ENCODE measurements at places on chromosomes 6 and 20. TPM values are rescaled to one million over a fixed set of nuclear protein-coding genes. Genes with fewer than 3 reads are reported as not detected.
A peak's percentile ranks its signal among the peaks of the same experiment; 100 is the strongest.

UNC5CL gene
- total RNA-seq = 3.6 TPM

PRND gene
- total RNA-seq = 1.8 TPM

DNA sequence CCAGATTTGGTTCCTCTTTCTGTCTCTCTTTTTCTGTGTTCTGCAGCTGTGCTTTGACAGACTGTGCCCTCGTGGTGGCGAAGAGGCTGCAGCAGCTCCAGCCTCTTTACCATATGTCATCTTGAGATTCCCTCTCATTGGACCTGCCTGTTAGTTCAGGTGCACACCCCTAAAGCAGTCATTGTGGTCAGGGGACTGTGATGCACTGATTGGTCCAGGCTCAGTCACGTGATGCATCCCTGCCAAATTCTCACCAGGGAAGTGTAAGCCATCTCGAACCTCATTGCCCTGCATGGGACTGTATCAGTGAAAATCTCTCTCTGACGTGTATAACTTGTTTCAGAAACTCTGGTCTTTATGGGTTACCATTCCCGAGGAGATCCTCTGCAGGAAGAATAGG, 160.3 kb downstream of the EYA2 start:
- no peak for DNase-seq

DNA sequence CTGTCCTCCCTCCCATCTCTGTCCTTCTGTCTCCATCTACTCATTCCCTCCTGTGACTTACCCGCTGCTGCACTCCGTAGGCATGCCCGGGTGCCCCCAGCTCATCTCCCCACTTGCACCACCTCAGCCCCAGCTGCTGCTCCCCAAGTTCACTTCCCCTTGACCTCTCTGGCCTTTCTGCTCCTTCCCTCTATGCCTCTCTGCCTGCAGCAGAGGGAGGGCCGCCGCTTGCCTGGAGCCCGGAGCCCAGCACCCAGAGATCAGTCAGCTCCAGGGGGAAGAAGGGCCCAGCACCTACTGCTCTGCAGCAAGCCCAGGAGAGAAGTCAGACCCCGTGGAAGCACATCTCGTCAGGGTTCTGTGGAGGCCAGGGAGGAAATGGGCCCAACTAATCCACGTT, 97.4 kb downstream of the LRFN2 start:
- DNase-seq = no peak

- no peak for DNase-seq
These were observed 16.1 kb upstream of the DOK5 start for GRCh38 chr20:54459279-54459678.

DNA sequence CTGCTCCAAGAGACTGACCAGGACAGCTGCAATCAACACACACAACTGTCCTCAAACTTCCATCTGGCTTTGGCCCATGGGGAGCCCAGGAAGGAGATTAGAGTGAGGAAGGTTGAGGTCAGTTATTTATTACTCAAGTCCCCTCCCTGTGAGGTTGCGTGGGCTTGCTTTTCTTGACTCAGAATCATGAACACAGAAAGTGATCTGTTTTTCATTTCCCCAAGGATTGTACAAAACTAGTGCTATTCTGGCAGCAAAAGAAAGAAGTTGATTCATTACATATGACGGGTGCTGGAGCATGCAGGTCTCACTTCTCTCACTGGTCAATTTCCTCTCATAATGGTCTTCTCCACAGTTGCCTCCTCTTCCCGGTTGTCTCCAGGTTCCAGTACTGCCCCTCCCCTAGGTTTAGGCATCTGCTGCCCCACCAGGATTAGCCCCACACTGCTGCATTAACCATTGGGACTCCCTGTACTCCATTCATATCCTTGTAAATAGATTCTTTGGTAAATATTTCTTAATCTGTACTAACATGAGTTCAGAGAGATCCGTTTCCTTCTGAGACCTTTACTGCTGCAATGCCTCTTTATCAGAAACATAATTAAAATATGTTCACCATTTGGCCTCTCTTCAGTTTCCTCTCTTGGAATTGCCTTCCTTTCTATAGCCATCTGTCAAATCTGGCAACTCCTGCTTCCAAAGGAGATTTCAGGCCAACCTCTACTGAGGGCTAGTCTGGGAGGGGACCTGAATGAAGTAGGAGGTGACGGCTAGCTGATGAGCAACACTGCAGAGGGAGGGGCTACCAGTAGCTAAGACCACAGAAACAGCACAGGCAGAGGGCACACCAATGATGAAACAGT, 888.8 kb downstream of the QKI start:
- no peak for DNase-seq

DNA sequence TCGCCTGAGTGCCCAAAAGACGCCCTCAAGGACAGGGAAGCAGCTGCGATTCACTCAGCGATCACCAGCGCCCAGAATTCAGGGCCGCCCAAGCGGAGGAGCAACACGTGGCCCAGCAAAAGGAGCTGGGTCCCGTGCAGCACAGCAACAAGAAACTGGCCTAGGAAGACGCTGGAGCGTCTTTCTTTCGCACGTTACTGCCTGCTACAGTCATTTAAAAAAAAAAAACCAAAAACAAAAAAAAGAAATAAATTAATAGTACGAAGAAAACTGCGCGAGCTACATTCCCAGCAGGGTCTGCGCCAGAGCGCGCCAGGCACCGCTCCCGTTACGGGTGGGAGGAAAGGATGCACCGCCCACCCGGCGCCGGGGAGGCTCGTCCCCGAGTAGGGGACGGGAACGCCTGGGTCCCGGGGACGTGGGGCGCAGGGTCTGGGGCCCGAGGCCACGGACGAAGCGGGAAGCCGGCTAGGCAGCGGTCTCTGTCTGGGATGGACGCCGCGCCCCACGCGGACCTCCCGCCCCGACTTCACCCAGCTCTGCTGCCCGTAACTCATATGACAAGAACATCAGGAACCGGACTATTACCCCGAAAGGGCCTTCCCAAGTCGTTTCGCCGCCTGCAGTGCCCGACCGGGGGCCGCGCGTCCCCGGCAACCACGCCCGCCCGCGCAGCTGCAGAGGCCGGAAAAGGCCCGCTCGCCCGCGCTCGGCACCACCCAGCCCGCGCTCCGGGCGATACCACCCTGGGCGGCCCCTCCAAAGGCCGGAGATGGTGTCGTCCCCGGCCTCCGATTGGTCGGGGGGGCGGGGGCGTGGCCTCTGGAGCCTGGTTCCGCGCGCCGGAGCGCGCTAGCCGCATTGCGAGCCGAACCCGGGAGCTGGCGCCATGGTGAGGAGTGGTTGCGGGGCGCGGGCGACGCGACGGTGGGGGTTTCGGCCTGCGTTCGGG, at the start of gene NOP56:
NOP56 (plus strand) TSS at position 861 of the 952 bp plus-strand sequence; CDS start at position 890, 29 bp downstream.
- DNase-seq = peak; percentile 97

DNA sequence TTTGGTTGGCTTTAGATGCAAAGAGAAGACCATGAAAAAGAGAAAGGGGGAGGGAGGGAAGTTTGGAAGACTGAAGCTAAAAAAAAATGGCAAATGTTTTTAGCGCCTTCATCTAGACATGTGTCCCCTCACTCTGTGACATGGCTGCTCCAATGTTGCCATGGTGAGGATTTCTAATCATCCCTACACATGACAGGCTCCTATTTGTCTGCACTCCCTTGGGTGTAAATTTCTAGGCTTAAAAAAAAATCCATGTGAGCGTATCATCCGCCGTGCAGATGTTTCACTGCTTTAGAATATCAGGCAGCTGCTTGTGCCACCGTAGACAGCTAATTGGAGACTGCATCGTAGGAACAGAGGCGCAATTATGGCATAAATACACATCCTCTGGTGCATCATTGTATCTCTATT, 761.1 kb upstream of the MMS22L start:
- DNase-seq = no peak

DNA sequence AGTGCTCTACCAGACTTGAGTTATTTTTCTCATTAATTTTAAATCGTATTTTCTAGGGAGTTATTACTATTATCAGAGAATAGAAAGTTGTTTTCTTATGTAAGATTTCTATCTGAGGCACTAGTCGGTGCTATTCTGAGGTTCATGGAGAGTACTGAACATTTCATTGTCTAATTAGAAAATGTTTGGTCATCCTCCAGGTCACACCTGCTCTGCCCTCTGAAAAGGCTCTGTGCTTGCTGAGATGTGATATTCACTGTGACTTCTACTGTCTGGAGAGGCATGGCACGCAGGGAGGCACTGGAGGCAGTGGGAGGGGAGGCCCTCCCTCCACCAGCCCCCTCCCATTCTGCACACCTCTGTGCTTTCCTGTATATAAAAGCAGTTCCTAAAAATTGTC, 3.0 kb downstream of the SYNDIG1 start:
- DNase-seq = no peak

DNA sequence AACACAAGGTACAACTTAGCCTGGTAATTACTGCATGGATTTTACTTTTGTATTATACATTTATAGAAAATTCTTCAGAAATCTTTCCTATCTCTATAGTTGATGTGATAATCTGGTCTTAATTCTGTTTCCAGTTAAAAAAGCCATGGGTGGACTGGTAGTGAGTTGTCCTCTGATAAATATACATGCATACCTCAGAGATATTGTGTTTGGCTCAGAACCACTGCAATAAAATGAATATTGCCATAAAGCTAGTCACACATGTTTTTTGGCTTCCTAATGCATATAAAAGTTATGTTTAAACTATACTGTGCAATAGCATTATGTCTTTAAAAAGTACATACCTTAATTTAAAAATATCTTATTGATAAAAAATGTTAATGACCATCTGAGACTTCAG, 708.6 kb upstream of the MARCKS start:
- DNase-seq = no peak

DNA sequence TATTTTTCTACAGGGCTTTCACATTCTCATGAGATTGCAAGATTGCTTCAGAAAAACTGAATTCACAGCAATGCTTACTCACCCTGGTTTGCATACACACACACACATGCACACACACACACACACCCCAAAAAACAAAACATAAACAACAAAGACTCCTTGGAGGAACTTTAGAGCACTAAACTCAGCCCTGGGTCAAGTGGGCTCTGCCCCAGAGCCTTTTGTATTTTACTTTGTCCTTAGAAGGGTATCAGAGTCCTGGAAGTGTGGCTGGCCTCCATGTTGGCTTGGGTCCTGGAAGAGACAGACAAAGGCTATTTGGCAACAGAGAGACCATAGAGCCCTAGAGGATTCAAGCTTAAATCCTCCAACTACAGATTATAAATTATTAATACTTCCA, 8.0 kb upstream of the CST9 start:
- DNase-seq = no peak

DNA sequence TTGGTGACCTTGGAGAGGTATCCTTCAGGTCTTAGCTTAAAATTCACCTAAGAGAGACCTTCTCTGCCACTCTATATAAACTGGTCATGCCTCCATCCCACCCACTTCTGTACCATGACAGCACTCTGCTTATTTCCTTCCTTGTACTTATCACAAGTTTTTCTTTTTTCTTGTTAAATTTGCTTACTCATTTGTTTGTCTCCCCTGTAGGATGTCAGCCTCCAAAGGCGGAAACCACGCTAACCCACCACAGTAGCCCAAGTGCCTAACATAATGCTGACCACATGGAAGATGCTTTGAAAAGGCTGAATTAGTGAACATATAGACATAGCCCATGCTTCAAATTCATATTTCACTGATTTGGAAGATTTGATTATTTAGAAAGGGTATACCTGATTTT, 5.4 kb downstream of the BMP6 start:
- DNase-seq = no peak

- DNase-seq = peak; percentile 54
These were observed 28.9 kb downstream of the STX7 start for GRCh38 chr6:132483779-132484679.

Data from endodermal cell (in vitro differentiated cells).